ENCODE measurements at places on chromosomes 5 and 9. TPM values are rescaled to one million over a fixed set of nuclear protein-coding genes. Genes with fewer than 3 reads are reported as not detected.

Gene SLC45A2
- not detected for total RNA-seq

Gene DPYSL3
- total RNA-seq, result 26.6 TPM

Gene CEMIP2
- total RNA-seq, result 89.0 TPM

Gene IFNA13
- total RNA-seq, result not detected

Gene KIF4B
- not detected for total RNA-seq

Gene MLANA
- not detected for total RNA-seq

Gene HTR1A
- total RNA-seq, result not detected

Gene ZNF608
- 7.3 TPM for total RNA-seq

Gene MARVELD2
- total RNA-seq, result 40.9 TPM

Gene SLC12A2
- total RNA-seq, result 576 TPM

Gene FCN2
- total RNA-seq, result not detected

Gene SLC4A9
- total RNA-seq, result 0.24 TPM

Gene MXD3
- 24.3 TPM for total RNA-seq

Gene C7
- total RNA-seq, result not detected

Gene CER1
- not detected for total RNA-seq

Gene PFDN1
- total RNA-seq, result 67.5 TPM

Gene PCDHGA3
- total RNA-seq, result not detected

Gene PCDHGB2
- 0.38 TPM for total RNA-seq

Gene KIF12
- total RNA-seq, result 52.3 TPM

Gene CD274
- total RNA-seq, result 3.6 TPM

Gene HCN1
- not detected for total RNA-seq

Gene PCDHGC5
- total RNA-seq, result 1.5 TPM

Gene SLC22A5
- 25.4 TPM for total RNA-seq

Gene FLT4
- total RNA-seq, result not detected

Gene FBP2
- not detected for total RNA-seq

Gene POLE3
- 37.7 TPM for total RNA-seq

Gene TMEM252
- not detected for total RNA-seq

Gene MAMDC2
- 0.29 TPM for total RNA-seq

Gene CERCAM
- total RNA-seq, result 14.5 TPM

Data from Calu3 (cell line).